ENCODE measurements at places on chromosomes 13 and 19.

DNA sequence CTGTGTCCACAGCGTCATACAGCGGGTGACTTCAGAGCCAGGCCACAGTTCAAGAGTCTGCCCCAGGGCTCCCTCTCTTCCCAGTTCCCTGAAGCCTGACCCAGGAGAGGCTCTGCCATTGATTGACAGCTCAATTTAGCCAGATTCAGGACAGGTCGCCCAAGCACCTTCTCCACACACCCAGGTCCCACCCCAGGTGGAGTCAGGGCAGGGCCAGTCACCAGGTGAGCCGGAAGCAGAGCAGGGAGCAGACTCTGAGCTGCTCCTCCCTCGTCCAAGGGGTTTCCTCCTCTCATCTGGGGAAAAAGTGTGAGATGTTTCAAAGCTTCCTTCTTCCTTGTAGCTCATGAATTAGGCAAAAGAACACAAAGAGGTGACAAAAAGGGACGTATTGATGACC is 5.6 kb downstream of the CEACAM7 start:
- no peak for DNase-seq

DNA sequence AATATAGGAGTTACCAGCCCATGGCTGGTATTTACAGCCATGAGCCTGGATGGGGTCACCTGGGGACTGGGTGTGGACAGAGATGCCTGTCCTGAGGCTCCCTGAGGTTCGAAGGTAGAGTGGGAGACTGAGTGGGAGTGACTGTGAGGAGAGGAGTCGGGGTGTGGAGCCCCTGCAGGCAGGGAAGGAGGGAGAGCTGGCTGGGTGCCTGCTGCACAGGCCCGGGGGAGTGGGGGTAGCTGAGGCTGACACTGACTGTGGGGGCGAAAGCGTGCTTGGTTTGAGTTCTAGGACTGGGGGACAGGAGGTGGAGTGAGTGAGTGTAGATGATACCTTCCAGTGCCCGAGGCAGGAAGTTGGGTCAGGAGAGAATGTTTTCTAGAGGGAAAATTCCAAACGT is 7.1 kb downstream of the RAB11B start:
- no peak for DNase-seq

DNA sequence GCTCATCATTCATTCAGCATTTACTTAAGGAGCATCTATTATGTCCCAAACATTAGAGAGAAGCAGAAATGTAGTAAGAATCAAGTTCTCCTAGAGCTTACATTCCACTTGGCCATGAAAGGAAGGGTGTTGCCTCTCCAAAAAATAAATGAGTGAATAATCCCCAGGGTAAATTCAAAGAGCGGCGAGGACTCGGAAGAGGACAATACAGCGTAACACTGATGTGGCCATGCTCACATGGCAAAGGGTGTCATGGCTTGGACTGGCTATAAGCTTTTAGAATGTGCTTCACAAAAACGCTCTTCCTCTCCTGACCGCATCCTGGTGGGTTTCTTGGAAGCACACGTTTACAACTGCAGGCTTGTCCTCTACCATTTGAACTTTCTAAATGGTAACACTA is 290.2 kb downstream of the IRS2 start:
- DNase-seq = no peak

- no peak for DNase-seq
Measured at GRCh38 chr13:46598140-46598819, 45.3 kb downstream of the LRCH1 start.

- DNase-seq = no peak
Measured at GRCh38 chr13:110880627-110881026, 34.2 kb downstream of the ANKRD10 start.

- DNase-seq = no peak
Measured at GRCh38 chr13:98252931-98253470, 75.9 kb upstream of the RNF113B start.

- DNase-seq = no peak
Measured at GRCh38 chr19:43735957-43736356, 18.8 kb downstream of the SMG9 start.

- no peak for DNase-seq
Measured at GRCh38 chr13:23671377-23671776, 101.2 kb downstream of the TNFRSF19 start.

DNA sequence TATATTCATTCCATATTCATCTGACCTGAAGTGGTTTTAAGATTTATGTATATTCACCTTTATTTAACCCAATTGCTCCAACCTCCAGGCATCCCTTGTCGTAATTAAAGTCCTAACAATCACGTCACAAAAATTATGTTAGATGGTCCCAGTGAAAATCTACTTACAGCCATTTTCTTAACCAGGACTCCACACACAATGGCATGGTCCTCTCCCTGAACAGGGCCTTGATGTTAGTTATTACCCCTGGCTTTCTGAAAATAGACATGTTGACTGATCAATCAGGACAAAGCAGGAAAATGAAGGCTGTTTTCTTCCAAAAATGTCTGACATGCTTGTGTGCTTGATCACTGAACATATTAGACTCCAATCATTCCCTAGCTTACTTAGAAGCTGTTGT is 542.7 kb upstream of the SLITRK5 start:
- DNase-seq = no peak

Measured in stimulated activated CD8-positive, alpha-beta memory T cell treated with anti-CD3 and anti-CD28 coated beads, Interleukin-4, amount 100 ng/mL, for 1 hour (primary cell).